ELF-1 (cell line): ENCODE measurements at places on chromosomes 5 and 9.

DNA sequence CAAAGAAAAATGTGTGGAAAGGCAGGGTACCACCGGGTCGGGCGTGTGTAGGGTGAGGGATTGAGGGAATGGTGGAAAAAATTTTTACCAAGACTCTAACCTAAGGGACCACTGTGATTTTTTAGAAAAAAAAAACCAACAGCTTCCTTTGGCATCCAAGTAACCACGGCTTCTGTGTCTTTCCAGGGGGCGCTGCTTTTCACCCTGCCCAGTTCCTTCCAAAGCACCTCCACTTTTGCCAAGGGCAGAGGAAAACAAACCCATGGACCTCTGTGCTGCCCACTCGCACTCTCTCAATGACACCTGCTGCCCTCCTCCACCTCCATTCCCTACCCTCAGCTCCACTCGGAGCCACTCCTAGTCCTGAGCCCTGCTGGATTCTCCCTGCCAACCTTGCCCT is 381.0 kb downstream of the ENC1 start:
- DNase-seq, result no peak

- DNase-seq, result no peak
These were observed 764.5 kb downstream of the EFNA5 start for GRCh38 chr5:106906199-106906598.

DNA sequence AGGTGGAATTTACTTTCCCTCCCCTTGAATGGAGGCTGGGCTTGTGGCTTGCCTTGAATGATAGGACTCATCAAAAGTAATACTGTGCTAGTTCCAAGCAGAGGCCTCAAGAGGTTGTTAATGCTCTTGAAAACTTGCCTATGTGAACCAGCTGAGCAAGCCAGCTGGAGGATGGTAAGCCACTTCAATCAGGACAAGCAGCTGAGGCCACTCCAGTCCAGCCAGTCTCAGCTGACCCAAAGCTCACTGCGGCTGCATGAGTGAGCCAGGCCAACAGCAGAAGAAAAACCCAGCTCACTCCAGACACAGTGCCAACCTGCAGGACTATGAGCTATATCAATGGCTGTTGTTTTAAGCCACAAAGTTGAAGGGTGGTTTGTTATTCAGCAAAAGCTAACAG is 182.8 kb downstream of the MCTP1 start:
- DNase-seq, result no peak

GRCh38 chr5:108028412-108028811 is 353.5 kb downstream of the FBXL17 start:
- DNase-seq, result no peak

DNA sequence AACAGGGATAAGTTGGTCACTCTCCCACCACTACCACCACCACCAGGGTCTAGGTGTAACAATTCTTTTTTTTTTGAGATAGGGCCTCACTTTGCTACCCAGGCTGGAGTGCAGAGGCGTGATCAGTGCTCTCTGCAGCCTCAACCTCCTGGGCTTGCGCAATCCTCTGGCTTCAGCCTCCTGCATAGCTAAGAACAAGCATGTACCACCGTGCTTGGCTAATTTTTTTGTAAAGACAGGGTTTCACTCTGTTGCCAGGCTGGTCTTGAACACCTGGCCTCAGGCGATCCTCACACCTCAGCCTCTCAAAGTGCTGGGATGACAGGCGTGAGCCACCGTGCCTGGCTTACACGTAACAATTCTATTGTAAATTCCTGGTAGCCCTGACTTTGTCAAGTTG is 27.5 kb downstream of the CORO2A start:
- no peak for DNase-seq

GRCh38 chr9:27351438-27351837 is 54.5 kb upstream of the EQTN start:
- DNase-seq, result no peak

DNA sequence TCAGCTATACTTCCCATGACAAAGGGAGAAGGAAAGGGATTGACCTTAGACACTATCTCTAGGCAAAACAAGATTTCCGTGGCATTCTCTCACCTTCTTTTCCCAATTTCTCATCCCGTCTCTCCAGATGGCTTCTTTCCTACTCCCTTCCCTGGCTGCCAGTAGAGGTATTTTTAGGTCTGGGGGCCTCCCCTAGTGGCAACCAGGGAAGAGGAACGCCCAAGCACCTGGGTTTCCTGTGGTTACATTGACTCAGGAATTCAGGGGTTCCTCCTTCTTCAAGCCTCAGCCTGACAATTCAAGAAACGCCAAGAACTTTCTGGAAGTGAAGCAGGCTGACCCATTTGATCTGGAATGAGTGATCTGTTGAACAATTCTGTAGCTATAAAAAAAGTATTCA is 111.5 kb upstream of the OSMR start:
- DNase-seq, result peak; percentile 44

GRCh38 chr5:43852279-43852678 is 249.3 kb downstream of the NNT start:
- DNase-seq, result no peak

DNA sequence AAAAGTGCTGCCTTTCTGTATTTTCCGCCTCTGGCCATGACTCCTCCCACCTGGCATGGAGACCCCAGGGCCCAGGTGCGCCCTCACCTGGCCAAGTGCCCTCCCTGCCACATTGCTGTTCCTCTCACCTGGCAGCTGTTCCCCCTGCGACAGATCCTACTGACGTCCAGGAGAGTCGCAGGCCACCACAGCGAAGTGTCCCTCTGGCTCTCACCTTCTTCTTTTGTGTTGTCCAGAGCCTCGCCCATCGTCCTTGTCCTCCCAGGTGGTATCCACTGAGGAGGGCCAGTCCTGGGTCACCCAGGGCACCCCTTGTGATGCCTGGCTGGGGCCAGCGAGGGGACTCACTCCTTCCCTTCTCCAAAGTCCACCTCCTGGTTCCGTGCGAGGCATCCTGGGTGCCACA is 2.6 kb downstream of the NKD2 start:
- peak; percentile 86 for DNase-seq

- DNase-seq, result peak; percentile 96
These were observed 21.3 kb upstream of the NDST1 start for GRCh38 chr5:150486402-150487198.

DNA sequence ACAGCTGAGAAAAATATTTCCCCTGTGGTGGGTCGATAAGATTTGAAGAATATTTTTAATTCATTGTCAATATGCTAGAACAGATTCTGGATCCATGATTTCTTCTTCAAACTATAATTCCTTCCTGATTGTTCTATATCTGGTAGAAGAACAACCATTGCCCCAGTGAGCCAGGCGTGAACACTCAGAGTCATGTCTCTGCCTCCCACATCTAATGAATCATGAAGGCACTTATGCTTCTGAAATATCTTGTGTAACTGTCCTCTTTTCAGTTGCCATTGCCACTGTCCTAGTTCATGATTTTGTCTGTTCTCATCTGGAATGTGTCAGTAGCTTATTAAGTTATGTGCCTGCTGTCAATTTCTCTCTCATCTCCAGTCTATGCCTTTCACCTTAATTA is 40.0 kb downstream of the GABRG2 start:
- DNase-seq, result no peak

- DNase-seq, result no peak
These were observed 9.1 kb upstream of the DAB2 start for GRCh38 chr5:39433848-39434247.
